Dermis blood vessel endothelial cell (primary cell): ENCODE measurements at places on chromosomes 6 and 20. TPM values are rescaled to one million over a fixed set of nuclear protein-coding genes. Genes with fewer than 3 reads are reported as not detected.

Gene EYA2
- total RNA-seq, result not detected in 2 replicates

Gene OPN5
- total RNA-seq, result not detected in 2 replicates

Gene SLC22A2
- not detected in 2 replicates for total RNA-seq

Gene RIPOR2
- total RNA-seq, result under 0.01 TPM in 1 of 2 replicates, not detected in the other

Gene PTCHD4
- total RNA-seq, result 6.1 and 9.7 TPM in 2 replicates

Gene ADGRF1
- under 0.01 TPM in 1 of 2 replicates, not detected in the other for total RNA-seq
